ENCODE measurements at places on chromosomes 5 and 9.

DNA sequence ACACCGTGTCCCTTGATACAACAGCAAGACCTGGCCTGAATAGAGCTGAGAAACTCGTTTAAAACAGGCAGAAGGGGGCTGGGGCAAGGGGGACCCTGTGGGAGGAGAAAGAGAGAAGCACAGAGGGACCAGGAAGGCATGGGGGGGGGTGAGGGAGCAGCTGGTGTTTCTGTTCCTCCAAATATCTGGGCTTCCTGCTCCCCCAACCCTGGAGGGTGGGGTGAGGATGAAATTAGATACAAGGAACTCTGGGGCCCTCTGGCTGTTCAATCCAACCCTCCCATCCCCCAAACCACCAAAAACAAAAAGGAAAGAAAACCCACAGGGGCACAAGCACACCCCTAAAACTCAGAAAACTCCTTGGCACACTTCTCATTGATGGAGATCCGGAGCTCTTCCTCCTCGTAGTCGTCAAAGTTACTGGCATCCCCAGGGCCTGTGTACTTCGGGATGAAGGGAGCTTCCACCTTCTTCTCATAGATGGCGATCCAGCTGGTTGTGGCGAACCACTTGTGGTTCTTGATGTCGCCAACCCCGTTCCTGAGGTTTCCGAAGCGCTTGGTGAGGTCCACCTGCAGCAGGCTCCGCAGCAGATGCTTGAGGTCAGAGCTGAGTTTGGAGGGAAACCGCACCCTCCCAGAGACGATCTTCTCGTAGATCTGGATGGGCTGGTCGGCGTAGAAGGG is 1.1 kb downstream of the PRKACG start:
- peak; percentile 3 for DNase-seq

DNA sequence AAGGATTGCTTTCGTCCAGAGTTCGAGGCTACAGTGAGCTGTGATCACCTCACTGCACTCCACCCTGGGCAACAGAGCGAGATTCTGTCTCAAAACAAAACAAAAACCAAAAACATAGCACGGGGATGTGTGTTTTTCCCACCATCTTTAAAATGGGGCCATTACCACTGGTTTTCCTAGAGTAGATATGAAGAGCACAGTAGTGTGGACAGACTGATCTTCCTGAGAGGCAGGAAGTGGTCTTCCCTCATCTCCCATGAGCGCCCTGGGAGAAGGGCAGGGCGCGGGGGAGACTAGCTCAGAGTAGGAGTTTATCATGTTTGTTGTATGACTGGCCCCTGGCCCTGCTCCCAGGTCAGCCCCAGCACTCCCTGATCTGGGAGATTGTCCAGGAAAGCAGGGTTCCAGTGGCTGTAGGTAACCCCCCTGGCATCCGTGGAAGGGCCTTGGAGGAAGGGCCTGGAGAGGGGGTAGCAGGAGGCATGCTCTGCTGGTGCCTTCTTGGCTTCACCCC is 2.3 kb downstream of the SUSD3 start:
- DNase-seq, result no peak

- DNase-seq, result no peak
Observed at GRCh38 chr5:102040326-102040725, 255.8 kb downstream of the SLCO4C1 start.

- no peak for DNase-seq
Observed at GRCh38 chr9:121283856-121284732, 16.1 kb downstream of the GSN start.

GRCh38 chr9:35285731-35286130 is 123.9 kb downstream of the UNC13B start:
- DNase-seq, result no peak

DNA sequence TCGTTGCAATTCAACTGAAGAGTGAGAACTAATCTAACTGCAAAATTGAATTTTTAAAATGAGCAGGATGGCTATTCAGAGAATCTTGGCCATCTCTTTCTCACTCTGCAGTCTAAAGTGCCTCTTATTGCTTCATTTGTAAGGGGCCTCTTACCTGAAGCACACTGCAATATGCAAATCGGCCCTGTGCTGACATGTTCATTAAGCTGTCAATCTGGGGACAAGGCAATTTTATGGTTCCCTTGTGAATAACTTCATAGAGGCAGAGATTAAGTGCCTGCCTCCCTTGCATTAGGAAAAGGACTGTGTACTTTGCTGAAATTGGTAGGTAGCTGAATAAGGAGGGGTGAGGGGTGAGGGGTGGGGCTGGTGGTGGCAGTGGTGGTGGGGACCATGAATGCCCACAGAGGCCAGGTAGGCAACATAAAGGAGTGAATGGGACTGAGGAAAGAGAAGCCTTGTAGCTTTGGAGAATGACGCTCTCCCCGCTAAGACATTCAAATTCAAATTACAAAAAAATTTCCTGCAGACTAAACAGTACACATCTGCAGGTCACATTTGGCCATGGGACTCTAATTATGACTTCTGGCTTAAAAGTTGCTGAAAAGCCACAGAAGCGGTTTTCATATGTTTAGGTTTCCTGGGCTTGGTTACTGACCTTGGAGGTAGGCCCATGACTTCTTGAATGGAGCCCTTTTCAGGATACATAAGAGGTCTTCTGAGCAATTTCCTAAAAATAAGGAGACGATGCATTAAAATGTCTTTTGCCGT is 25.0 kb downstream of the TNFSF8 start:
- no peak for DNase-seq

DNA sequence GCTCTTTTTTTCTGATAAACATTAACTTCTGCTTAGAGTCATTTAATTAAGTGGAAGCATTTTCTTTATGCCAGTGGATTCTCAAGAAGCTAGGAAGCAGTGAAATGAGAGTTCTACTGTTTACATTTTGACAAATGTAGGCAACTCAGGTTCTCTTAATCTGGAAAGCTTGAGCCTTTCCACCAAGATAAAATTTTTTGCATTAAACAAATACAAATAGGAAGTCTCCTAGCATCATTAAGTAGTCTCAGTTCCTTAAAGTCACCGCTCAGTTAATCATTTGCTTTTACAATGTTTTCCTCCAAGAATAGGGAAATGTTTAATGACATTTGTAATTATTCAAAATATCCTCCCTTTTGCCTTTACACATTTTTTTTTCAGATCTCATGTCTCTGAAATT is 290.4 kb upstream of the PDE4D start:
- no peak for DNase-seq

- no peak for DNase-seq
Observed at GRCh38 chr9:134413890-134414623, 87.8 kb downstream of the RXRA start.
